Fibroblast of skin of left quadriceps (primary cell): ENCODE measurements at places on chromosomes 2 and 18.

- no peak for DNase-seq
Observed at GRCh38 chr18:47912343-47912742, 18.1 kb downstream of the SMAD2 start.

DNA sequence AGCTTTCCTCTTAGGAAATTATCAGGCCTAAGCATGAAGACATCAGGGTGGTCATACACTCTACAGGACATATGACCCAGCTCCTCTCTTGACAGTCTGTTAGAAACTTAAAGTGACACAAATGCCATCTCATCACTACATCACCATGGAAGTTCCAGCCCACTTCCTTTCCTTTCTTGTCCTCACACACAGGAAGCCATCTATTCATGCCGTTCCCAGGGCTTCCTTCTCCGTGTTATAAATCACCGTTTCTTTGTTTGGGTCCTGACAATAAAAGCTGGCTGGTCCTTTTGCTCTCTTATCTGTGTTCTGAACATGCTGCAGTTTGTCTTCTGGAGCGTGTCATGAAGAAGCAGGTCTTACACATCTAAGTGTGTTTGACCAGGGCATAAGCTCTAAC, 692.1 kb upstream of the CELF4 start:
- DNase-seq: no peak

DNA sequence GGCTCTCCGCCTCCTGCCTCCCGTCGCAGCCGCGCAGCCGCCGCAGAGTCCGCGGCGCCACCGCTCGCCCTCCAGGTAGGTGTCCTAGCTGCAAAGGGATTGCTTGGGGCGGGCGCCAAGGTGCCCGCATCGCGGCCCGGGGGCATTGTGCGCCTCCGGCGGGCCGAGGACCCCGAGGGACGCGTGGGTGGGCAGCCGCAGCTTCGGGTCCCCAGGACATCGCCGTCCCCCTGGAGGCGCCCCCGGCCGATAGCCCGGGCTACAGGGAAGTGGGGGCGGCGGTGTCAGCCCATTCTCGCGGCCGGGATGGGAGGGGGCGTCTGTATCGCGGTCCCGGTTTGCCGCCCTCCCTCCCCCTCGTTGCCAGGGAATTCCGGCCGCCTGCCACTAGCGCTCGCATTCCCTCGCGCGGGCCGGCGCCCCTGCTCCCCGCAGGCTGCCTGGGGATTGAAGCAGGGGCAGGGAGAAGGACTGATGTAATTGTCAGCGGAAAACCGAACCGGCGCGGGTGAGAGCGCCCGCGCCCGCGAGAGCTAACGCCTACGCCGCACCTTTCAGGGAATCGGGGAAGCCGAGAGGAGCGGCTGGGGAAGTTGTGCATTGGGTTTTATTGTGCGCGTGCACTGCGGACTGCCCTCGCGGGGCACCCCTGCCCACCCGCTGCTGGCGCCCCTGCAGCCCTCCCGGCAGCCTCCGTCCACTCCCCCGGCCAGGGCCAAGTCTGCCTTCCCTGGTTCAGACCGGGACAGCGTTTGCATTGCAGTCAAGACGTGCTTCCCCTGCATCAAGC, 483 bp downstream of the OSBPL6 start:
- no peak for DNase-seq

DNA sequence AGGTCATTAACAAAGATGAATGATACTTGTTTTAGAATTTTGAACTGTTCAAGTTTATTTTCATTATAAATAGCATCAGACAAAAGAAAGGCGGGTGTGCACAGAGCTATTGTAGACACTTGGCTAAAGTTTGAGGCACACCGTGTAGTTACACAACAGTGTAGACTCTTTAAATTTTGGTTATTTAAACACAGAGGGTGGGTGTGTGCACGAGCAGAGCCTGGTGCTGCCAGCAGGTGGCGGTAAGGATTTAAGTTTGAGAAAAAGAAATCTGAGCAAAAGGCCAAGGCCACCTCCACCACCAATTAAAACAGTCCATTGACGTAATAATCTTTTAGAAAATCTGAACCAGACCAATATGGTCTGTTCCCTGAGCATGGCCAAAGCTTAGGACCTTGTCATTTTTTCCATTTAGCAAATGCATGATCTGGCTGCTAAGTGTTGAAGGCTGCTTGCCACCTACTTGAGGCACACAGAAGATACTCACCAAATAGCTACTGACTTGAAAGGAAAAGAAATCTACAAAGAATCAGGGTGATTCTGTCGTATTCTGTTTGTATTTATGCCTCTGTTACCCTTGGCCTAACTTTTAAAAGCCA, 14.3 kb downstream of the COPS7B start:
- no peak for DNase-seq
